ENCODE measurements at places on chromosomes 3 and 15. TPM values are rescaled to one million over a fixed set of nuclear protein-coding genes. Genes with fewer than 3 reads are reported as not detected.

Gene NANOGP8
- 0.53 TPM for polyA plus RNA-seq

Gene ISLR
- polyA plus RNA-seq = 64.0 TPM

GRCh38 chr15:69529961-69530633 lies 77.5 kb downstream of the RPLP1 start:
- no peak for DNase-seq

DNA sequence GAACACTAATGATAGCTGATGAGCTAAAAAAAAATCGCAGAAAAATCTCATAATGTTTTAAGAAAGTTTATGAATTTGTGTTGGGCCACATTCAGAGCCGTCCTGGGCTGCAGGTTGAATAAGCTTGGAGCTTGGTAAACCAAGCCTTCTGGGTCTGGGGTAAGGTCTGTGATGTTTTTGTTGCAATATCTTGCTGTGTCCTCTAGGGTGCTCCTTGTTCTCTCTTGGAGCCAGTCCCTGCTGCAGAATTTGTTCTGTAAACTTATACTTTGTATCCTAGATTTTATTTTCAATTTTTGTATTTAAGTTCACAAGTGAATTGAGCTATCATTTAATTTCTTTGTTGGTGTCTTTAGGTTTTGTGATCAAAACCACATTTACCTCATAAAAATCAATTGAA lies 143.7 kb downstream of the NR1D2 start:
- DNase-seq = no peak

- DNase-seq = no peak
Observed at GRCh38 chr15:74278207-74278606, 42.1 kb downstream of the CCDC33 start.

All from left renal cortex interstitium (tissue), 4 donors.